NCI-H1694 treated with DMSO at 0.1 percent for 48 hours (cell line): ENCODE measurements at places on chromosomes 16 and 17.

DNA sequence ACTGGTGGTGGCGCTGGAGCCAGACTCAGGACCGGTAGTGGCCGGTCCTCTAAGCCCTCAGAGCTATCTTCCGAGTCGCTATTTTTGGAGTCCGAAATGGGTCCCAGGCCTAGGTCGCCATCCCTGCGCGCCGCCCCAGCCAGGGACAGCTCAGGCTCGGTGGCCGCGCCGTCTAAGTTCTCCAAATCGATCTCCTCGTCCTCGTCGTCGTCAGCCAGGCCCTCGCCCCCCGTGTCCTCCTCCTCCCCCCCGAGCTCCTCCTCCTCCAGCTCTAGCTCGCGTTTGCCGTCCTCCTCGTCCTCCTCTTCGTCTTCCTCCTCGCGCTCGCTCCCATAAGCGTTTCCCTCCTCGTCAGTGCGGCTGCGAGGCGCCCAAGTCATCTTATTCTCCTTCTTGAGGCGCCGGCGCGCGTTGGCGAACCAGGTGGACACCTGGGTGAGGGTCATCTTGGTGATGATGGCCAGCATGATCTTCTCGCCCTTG lies 1.6 kb downstream of the IRX3 start:
- no peak for DNase-seq

DNA sequence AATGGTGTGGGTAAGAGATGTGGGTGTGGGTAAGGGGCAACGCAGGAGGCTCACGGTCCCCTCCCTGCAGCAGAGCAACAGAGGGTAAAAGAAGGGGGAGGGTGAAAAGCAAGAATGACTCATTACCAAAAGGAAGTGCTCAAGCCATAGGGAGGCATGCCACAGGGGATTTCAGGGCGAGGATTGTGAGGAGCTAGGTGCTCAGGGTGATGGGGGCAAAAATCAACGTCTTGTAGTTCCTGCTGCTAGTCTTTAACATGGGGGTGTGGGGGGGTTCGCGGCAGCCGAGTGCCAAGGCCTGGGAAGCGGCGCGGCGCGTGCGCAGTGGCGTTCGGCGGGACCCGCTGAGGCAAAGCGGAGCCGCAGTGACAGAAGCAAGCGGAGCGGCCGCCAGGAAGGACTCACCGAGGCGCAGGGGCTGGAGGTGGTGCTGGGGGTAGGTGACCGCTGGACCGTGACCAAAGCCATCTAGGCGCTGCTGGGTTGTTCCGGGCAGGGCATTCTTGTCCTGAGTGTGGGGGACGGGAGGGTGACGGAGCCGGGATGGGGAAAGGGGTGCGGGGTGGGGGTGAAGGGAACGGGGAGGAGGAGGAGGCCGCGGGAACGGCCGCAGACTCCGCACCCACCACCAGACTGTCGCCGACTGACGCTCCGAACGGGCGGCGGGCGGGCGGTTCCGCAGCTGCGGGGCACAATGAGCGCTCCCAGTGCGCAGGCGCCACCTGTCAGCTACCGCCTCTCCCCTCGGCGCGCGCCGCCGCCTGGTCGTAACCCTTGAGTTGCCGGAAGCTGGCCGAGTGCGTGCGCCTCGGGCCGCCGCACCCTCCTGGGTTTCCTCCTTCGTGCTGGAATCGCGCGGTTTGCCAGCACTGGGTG lies at the start of gene SSH2:
SSH2 (minus strand) TSS at position 696 of the 876 bp plus-strand sequence; CDS start at position 468, 228 bp downstream.
- DNase-seq: peak; percentile 94

- no peak for DNase-seq
Observed at GRCh38 chr17:6576038-6576785, 19.9 kb upstream of the PITPNM3 start.

- no peak for DNase-seq
Observed at GRCh38 chr17:50511058-50511457, 2.8 kb downstream of the MYCBPAP start.

GRCh38 chr16:65201511-65201910 lies 79.6 kb upstream of the CDH11 start:
- no peak for DNase-seq

- no peak for DNase-seq
Observed at GRCh38 chr16:86319585-86320236, 190.6 kb upstream of the FOXF1 start.

GRCh38 chr16:47069313-47069712 lies 74.4 kb downstream of the NETO2 start:
- DNase-seq: no peak

GRCh38 chr16:4536391-4537106 lies 2.0 kb downstream of the CDIP1 start:
- no peak for DNase-seq

DNA sequence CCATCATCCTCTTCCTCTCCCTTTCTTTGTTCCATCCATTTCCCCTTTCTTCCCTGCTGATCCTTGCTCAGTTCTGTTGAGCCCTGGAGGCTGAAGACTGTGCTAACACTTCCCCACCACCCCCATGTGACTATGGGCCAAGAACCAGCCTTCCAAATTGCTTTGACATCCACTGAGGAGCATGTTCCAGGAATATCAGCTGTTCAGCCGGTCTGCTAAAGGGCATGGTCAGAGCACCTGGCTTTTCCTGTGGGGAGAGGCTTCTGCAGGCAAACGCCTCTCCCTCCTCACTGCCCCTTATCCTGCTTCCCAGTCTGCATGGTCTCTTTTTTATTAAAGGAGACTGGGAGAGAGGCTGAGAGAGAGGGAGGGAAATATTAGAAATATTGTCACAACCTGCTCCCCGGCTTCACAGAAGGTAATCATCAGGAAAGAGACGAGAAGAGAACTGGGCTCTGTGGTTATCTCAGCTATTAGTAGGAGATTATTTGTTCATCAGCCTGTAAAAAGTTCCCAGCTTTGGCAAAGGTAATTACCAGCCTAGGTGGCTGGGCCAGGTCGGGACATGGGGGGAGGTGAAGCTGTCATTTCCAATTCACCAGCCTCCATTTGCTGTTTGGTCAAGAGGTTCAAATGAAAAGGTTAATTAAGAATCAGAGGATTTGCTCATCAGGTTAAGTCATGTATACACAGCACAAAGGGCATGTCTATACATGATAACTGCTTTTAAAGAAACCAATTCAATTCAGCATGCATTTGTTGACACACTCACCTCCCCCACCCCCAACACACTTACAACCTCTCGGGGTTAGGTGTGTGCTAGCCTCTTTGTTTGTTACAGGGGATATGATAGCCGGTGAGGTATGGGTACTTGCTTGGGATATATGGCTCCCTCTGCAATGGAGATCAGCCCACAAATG lies 83.7 kb upstream of the CRHR1 start:
- DNase-seq: peak; percentile 38

DNA sequence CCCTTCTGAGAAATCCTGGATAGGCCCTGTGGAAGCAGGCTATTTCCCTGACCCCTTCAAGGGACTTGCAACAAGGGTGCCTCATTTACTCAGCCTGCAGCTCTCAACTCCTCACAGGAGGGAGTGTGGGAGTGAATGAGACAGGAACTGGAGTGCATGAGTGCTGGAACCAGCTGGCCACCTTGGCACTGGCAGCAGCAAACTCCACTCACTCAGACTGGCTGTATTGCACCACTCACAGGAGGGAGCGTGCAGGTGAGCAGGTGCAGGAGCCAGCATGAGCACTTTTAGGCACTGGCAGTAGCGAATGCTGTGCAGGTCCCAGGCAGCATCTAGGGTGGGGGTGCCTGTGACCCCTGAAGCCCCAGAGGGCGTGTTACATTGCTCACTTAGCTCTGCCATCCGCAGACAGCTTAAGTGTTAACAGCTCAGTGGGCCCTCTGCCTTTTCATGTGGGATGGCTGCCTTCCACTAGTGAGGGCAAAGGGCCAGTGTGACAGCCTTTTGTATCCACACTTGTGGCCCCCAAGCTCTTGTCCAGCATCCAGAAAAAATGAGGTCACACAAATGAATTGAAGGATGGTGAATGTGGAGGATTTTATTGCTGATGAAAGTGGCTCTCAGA lies 11.0 kb upstream of the ZNHIT3 start:
- DNase-seq: no peak

DNA sequence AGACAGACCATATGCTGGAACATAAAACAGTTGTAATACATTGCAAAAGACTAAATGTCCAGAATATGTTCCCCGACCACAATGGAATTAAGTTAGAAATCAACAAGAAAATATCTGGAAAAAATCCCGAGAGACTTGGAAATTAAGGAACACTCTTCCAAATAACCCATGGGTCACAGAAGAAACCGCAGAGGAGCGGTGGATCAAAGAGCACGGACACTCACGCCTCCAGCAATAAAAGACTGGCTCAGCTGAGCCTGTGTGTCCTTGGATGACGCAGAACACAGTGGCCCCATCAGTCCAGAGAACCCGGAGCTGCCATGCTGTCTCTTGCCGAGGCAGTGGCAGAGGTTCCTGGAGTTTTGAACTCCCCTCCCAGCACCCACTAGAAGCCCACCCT lies 30.9 kb upstream of the FOXF1 start:
- DNase-seq: no peak

GRCh38 chr17:43713494-43714162 lies 45.0 kb downstream of the SOST start:
- DNase-seq: no peak

DNA sequence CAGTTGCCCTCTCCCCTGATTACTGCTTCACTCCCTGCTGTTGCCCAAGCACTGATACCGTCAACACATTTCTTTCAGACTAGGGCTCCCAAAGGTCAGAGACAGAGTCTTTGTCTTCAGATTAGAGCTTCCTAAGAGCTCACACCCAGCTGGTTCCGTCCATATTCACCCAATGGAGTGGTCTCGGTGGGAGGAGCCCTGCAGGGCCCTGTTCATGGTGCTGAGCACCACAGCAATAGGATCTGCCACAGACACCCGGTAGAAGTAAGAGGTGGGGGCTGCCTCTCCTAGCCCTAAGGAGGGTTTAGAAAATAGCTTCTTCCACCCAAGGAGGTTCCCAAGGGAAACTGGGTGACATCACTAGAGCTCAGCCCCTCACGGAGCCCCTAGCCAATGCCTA lies 128.3 kb downstream of the CCDC144A start:
- no peak for DNase-seq

- DNase-seq: no peak
Observed at GRCh38 chr16:31853291-31853690, 20.3 kb upstream of the ZNF267 start.

DNA sequence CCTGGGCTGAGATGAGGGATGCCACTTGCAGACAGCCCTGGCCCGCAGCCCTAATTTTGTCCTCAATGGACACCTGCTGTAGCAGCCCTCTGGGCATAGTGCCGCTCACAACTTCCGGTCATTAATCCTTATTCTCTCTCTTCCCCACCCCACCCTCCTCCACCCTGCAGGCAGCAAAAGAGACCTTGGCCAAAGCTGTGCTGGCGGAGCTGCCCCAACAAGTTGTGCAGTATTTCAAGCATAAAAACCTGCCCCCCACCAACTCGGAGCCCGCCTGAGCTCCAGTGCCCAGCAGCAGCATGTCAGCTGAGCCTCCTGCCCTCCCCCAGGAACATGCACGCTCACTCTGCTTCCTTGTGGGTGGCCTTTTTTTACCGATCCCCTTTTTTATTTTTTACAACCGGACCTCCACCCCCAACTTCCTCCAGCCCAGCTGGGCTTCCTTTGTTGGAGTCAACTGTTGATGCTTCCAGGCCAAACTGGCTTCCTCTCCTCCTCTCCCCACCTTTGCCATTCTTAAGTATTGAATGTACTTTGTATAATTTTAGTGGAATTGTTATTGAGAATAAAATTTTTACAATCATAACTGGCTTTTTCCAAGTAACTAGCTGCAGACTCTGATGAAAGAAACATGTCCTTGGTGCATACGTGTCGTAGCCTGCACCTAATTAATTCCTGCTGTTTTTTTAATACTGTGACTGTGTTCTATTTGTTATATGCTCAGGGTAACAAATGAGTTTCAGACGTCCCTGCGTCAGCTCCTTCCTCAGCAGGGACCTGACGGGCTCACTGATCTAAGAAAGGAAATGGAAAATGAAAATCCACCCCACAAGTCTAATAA lies 38.2 kb downstream of the PSME3IP1 start:
- no peak for DNase-seq

DNA sequence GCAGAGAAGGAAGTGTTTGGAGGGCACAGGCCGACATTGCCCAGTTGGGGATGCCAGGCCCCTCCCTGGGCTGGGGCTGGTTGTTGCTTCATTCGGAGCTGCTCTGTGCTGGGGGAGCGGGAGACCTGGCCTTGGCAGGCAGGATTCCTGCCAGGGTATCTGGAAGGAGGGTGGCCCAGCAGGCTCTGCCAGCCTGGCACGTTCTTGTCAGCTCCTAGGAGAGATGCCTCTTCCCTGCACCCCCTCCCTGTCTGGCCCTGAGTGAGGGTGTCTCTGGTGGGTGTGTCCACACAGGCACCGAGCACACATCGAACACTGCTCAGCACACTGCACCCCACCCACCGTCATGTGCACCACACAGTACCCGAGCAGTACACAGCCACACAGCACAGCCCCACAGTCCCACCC lies 35.2 kb downstream of the ARHGAP23 start:
- DNase-seq: no peak

DNA sequence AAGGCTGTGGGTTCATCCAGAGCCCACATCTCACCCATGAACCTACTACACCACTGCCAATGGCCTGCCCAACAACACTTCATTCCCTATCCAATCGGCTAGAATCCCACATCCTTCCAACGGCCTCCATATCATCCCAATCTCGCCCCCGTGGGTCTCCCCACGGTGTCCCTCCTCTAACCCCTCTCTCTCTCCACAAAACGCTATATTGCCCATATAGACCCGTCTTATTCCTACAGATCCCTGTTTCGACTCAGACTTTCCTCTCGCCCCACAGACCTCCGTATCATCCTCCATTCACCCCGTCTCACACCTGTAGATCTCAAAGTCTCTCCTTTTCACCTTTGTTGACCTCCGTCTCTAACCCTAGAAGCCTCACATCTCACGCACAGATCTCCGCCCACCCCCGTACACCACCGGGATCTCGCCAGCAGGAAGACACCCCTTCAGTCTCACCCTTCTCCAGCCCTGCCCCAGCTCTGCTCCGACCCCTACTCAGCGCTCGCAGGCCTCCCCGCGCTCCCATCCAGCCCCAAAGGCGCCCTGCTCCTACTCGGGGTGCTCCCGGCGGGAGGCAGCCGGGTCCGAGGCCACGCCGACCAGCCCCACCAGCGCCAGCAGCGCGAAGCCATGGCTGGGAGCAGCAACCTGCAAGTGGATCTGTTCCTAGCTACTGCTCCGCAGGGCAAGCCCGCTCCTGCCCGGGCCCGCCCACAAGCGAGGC lies at the start of gene FDXR:
FDXR (minus strand) TSS at position 682 of the 724 bp plus-strand sequence; CDS start at position 632, 50 bp downstream.
- DNase-seq: no peak

DNA sequence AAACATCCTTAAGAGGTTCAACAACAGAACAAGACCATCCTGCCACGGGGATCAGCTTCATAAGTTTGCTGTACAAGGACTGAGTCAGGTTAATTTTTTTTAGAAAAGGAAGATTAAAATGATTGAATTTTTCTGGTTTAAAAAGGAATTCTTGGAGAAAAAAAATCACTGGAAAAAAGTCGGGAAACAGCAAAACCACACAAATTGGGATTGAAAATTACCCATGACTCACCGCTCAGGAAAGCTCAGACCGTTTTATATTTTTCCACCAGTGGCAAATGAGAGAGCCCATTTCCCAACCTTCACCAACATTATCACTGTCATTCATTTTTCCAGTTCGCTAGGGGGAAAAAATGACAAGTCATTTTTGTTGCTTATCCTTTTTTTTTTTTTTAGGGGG lies 46.6 kb downstream of the MRM3 start:
- DNase-seq: no peak

DNA sequence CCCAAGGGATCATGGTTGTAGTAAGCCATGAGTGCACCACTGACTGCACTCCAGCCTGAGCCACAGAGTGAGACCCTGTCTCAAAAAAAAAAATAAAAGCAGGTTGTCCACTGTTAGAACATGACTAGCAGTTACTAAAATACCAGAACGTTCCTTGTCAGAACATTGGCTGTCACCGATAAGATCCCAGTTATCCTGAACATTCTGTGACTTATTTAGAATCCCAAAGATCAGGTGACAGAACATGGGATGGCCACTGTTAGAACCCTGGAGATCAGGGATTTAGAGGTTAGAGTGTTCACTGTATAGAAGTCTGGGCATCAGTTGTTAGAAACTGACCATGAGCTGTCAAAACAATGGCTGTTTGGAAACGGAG lies 8.6 kb downstream of the CES4A start:
- DNase-seq: no peak
